Stimulated activated naive B cell treated with anti-CD40 and anti-IgM and Interleukin-4, amounts not matched to agents 10 μg/mL and 1 μg/mL and 100 μg/mL, for 72 hours (primary cell): ENCODE measurements at places on chromosomes 1 and 21.

DNA sequence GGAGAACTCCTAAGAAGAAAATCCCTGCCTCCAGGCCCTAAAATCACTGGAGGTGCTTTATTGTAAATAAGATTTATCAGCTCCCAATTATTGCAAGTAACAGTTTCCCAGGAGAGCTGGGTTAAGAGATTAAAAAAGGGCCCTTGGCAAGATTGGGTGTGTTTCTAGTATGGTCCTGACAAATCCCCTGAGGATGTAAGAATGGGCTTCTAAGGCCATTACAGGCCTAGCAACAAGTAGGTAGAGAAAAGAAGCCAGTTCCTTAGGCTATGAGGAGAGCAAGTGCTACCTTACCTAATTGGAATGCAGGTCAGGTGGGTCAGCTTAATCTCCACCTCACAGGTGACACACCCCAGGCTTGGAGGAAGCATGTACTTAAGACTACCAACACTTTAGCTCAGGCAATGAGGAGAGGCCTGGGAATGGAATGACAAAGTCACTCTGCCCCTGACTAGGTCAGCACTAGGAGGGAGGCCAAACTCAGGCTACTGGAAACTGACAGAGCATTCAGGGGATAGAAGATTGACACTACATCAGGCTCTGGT is 6.8 kb upstream of the OTUD7B start:
- H3K27me3 ChIP-seq, result peaks cover 60% of the 10 kb centered on the region
- no peaks in the 10 kb centered on the region for H3K36me3 ChIP-seq
- H3K4me3 ChIP-seq, result no peak overlapping the region

DNA sequence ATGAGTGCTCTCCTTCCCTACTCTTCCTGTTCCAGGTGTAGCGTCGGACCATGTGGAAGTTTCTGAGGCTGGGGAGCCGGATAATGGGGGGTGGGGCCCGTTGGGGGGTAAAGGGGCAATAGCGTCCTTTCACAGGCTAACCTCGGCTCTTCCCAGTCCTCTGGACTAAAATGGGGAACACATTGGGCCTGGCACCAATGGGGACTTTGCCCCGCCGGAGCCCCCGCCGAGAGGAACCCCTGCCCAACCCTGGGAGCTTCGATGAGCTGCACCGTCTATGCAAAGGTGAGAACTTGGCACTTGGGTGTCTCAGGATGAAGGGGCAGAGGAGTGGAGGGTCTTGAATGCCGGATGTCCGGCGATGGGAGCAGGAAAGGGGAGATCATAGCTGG is 456 bp downstream of the TOMM40L start:
- peaks cover 21% of the 10 kb centered on the region for H3K36me3 ChIP-seq
- H3K4me1 ChIP-seq, result peaks cover 30% of the 10 kb centered on the region
- H3K27me3 ChIP-seq, result peaks cover 25% of the 10 kb centered on the region
- peak overlapping the region; percentile 100 for H3K4me3 ChIP-seq

GRCh38 chr1:245361951-245362350 is 207.2 kb downstream of the KIF26B start:
- H3K4me3 ChIP-seq, result no peak overlapping the region
- H3K4me1 ChIP-seq, result peaks cover 2% of the 10 kb centered on the region
- no peak for DNase-seq

DNA sequence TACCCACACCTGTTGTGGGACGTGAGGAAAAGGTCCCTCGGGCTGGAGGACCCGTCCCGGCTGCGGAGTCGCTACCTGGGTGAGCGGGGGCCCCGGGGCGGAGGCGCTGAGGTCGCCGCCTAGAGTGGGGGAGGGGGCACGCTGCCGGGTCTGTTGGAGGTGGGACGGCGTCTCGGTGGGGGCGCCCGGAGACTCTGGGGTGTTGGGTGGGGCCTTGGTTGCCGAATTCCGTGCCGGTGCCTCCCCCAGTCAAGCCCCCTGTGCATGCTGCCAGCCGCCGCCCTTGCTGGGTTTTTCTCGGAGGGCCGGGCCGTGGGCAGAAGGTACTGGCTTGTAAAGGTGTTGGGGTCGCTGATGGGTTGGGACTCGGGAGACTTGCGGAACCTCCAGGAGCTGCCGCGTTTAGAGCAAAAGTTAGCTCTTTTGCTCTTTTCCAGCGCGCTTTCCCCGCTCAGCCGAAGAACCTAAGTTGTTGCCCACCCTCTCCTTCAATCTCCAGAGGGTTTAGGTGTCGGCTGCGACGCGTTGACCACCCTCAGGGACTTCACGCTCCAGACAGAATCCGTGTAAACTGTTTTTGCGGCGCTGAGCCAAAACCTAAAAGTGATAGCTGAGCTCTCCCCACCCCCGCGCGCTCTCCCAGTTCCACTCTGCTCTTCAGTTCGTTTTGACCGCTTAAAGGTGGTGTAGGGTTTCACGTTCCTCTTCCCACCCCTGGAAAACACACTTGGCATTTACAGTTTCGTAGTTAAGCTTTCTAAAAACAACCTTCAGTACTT is at the start of gene MPC2:
Gene MPC2 (minus strand): TSS at position 143 of the 779 bp plus-strand sequence. CDS start 1,231 bp downstream, outside the sequence.
- peak within 1 kb of the TSS; percentile 100 for H3K27ac ChIP-seq
- H3K27me3 ChIP-seq, result no peaks in the 10 kb centered on the region
- DNase-seq, result peak; percentile 65
- peak within 1 kb of the TSS; percentile 96 for H3K4me3 ChIP-seq

DNA sequence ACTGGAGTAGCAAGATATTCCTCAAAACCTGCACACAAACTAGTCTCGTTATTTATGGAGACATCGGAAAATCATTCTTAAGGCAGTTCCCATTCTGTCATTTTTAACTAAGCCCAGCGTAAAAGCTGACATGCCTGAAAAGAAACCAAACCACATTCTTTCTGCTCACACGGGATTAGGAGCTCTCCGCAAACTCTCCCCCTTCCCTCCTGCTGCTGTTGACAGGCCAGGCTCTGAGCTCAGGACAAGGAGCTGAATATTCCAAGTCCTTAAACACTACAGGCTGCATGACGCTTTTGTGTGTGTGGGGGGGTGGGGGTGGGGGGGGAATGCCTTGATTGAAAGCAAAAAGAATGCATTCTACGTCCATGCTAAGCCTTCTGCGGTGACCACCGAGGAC is 5.2 kb downstream of the OLIG1 start:
- H3K27me3 ChIP-seq, result peaks cover 68% of the 10 kb centered on the region
- H3K4me3 ChIP-seq, result no peak overlapping the region
- no peaks in the 10 kb centered on the region for H3K36me3 ChIP-seq
- H3K27ac ChIP-seq, result no peak overlapping the region

DNA sequence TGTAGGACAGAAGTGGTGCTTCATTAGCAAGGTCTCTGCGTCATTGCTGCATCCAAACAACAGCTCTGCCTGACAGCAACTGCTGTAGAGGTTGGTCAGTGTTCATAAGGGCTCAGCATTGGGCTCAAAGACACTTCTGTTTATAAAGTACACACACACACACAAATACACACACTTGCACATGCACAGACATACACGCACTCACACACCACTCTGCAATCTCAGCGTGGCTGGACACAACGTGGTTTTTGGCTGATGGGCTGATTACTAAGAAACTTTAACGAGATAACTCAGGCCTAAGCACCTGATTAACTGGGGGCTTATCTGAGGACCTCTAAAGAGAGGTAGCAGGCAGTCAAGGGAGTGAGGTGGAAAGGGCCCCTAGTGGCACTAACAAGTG is 20.4 kb downstream of the CAMK1G start:
- no peaks in the 10 kb centered on the region for H3K4me1 ChIP-seq
- H3K36me3 ChIP-seq, result no peaks in the 10 kb centered on the region
- peaks cover 16% of the 10 kb centered on the region for H3K27me3 ChIP-seq
- H3K27ac ChIP-seq, result no peak overlapping the region

DNA sequence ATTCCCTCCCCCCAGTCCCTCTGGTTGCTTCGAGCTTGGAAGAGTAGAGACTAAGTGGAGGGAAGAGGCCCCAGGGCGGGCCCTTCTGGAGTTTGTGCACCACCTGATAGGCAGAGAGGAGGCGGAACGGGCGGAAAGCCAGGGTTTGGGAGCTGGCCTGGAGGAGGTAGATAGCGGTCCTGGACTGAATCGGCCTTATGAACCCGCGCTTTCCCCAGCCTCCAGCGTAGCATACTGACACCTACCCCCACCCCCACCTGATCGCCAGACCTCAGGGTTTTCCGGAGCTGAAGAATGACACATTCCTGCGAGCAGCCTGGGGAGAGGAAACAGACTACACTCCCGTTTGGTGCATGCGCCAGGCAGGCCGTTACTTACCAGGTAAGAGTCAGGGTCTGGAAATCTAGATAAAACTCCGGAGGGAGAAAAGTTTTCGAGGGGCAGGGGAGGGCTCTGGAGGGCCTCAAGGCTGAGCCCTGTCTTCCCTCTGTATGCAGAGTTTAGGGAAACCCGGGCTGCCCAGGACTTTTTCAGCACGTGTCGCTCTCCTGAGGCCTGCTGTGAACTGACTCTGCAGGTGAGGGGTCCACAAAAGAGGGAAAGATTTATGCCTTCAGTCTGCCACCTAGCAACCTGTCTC is 705 bp downstream of the UROD start:
- H3K27ac ChIP-seq, result peak overlapping the region; percentile 95
- H3K4me3 ChIP-seq, result peak overlapping the region; percentile 97
- H3K36me3 ChIP-seq, result peaks cover 32% of the 10 kb centered on the region
- H3K27me3 ChIP-seq, result no peaks in the 10 kb centered on the region
- H3K4me1 ChIP-seq, result peaks cover 43% of the 10 kb centered on the region

- H3K27me3 ChIP-seq, result no peaks in the 10 kb centered on the region
- no peak for DNase-seq
- no peak overlapping the region for H3K27ac ChIP-seq
- peaks cover 1% of the 10 kb centered on the region for H3K36me3 ChIP-seq
- no peak overlapping the region for H3K4me3 ChIP-seq
Measured at GRCh38 chr1:227077783-227078182, 137.7 kb downstream of the COQ8A start.

- no peak for DNase-seq
- no peaks in the 10 kb centered on the region for H3K4me1 ChIP-seq
Measured at GRCh38 chr1:229217716-229218115, 53.2 kb upstream of the RAB4A start.

DNA sequence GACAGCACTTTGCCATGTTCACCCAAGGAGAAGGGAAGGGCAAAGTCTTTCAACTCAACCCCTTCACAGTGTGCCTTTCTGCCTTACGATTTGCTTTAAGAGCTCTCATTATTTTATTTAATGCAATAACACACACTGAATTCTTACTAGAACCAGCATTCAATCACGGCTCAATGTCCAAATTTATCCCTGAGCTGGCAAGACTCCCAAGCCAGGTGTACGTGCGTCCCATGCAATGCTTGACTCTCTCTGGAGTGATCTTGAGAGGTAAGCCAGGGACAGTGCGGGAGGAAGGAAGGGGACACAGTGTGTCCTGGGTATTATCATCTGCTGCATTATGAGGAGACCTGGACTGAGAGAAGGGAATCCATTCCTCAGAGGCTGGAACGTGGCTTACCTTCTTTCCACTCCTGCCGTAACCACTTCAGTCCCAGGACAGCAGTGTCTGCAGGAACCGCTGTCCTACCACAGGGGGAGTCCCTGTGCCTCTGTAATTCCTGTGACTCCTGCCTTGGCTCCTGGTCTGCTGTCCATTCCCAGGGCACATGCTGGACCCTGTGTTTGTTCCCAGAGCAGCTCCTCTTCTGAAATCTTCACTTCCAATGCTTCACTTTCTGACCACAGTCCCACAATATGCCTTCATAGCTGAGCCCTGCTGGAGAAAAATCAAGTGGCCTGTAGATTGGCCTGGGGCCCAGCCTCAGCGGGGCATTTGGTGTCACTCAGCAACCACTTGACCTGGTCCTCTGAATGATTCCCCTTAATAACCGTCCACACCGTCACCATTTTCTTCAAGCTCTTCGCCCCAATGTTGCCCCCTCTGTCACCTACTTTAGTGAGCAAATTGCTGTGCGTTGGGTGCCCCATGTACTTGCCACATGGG is 28.6 kb upstream of the STUM start:
- DNase-seq, result no peak
- H3K36me3 ChIP-seq, result no peaks in the 10 kb centered on the region
- no peak overlapping the region for H3K4me3 ChIP-seq

DNA sequence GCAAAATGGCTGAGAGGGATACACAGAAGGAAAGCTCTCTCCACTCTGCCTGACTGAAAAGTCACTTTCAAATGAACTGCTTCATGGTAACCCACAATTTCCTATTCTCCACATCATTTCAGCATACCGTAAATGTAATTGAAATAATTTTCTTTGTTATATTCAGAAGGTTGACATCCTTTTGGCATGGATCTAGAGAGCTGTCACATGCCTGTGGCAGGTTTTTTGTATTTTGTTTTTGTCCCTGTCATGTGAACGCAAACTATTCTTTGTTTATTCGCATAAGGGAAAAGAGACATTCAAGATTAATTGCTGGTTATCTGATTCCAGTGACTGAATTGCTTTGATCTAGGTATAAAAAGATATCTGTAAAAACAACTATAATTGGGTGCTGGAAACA is 1808.1 kb downstream of the NCAM2 start:
- no peaks in the 10 kb centered on the region for H3K27me3 ChIP-seq
- DNase-seq, result no peak
- H3K4me1 ChIP-seq, result no peaks in the 10 kb centered on the region

DNA sequence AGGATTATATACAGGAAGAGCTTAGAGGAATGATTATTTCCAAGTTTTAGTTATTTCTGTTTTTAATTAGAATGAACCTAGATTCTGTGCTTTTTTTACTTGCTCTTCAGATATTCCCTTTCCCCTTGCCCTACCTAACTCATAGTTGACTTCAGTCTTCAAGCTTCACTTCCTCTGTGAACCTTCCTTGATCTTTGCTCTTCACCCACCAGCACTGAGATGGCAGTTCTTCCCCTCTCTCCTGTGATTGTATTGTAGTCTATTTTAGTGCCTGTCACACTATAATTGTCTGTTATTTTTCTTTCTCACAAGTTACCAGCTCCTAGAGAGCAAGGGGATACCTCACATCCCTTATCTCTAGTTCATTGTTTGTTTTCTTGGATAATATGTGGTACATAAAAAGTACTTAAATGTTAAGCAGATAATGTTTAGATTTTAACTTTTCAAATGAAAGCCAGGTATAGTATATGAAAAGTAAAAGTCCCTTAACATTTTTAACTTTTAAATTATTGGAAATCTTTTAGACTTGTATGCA is 33.2 kb downstream of the KCTD3 start:
- no peak overlapping the region for H3K27ac ChIP-seq
- H3K4me3 ChIP-seq, result no peak overlapping the region
- peaks cover 18% of the 10 kb centered on the region for H3K36me3 ChIP-seq
- no peaks in the 10 kb centered on the region for H3K27me3 ChIP-seq

GRCh38 chr1:183609759-183610452 is 19.6 kb upstream of the NCF2 start:
- no peak overlapping the region for H3K27ac ChIP-seq
- H3K4me3 ChIP-seq, result no peak overlapping the region
- no peaks in the 10 kb centered on the region for H3K36me3 ChIP-seq
- H3K27me3 ChIP-seq, result peaks cover 5% of the 10 kb centered on the region
- DNase-seq, result no peak
- peaks cover 23% of the 10 kb centered on the region for H3K4me1 ChIP-seq

DNA sequence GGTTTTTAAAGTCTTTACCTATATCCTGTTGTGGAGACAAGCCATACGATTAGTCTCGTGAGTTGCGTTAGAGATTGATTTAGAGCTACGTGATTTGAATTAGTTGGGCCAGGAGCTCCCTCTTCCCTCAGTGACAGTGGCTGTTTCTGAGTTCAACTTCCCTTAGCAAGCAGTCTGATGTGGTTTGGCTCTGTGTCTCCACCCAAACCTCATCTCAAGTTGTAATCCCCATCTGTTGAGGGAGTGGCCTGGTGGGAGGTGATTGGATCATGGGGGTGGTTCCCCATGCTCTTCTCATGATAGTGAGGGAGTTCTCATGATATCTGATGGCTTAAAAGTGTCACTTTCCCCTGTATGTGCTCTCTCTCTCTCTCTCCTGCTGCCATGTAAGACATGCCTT is 192.9 kb upstream of the PTGFR start:
- no peak for DNase-seq
- H3K27ac ChIP-seq, result no peak overlapping the region
- H3K27me3 ChIP-seq, result no peaks in the 10 kb centered on the region
- no peaks in the 10 kb centered on the region for H3K4me1 ChIP-seq
